HT1080 (cell line): ENCODE measurements at places on chromosomes 5 and 9. TPM values are rescaled to one million over a fixed set of nuclear protein-coding genes. Genes with fewer than 3 reads are reported as not detected.

DNA sequence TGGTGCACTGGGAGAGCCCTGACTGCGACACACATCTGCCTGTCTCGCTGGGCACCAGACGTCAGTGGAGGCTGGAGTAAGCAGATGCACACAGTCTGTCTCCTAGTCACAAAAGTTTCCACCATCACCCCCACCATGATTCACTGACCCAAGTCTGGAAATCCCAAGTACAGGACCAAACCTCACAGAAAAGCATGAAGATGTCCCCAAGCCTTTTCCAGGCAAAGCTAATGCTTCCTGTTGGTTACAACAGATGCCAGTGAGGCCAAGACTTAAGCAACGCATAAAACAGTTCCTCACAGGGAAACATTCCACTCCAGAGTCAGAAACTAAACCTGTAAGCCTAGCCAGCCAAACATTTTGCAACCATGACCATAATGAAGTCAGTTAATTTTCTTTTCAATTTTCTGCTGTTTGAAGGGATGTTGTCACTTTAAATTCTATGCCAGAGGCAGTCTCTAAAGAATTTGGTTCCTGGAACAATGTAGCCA, 259.3 kb upstream of the SLC30A5 start:
- no peak for DNase-seq

GRCh38 chr5:125257997-125258396, 511.6 kb upstream of the ZNF608 start:
- DNase-seq, result no peak

GRCh38 chr9:20442461-20443319, 179.6 kb downstream of the MLLT3 start:
- DNase-seq, result no peak

- no peak for DNase-seq
Observed at GRCh38 chr5:158813275-158813674, 286.4 kb downstream of the EBF1 start.

DNA sequence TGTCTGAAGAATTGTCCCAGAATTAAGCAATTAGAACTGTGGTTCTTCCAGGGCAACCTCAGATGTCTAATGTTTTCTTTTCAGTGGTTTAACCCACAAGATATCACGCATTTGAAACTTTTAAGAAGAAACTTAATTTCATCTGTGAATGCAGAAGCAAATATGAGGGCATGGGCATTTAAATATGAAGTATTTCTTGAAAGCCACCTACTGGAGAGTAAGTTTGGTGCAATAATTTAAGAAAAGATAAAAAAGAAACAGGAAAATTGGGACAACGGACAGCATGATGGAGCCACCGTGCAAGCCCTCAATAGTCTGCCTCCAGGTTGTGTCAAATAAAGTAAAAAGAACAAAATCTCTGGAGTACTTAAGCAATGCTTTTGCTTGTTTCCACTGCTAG, 1.2 kb upstream of the CAPSL start:
- DNase-seq, result no peak

- no peak for DNase-seq
Observed at GRCh38 chr9:95341293-95341962, 23.9 kb upstream of the FANCC start.

- no peak for DNase-seq
Observed at GRCh38 chr9:134536931-134537330, 104.7 kb upstream of the COL5A1 start.

ADAMTSL1 gene
- 1.9 and 2.2 TPM in 2 replicates for total RNA-seq

PURA gene
- total RNA-seq, result 8.8 and 12.2 TPM in 2 replicates
